ENCODE measurements at places on chromosomes 12 and 14. TPM values are rescaled to one million over a fixed set of nuclear protein-coding genes. Genes with fewer than 3 reads are reported as not detected.

The STAT6 gene
- total RNA-seq: 201 TPM

The LBHD2 gene
- not detected for total RNA-seq

The FAM181A gene
- not detected for total RNA-seq

The DNAL1 gene
- total RNA-seq: 32.7 TPM

The CPNE6 gene
- 1.3 TPM for total RNA-seq

The SOAT2 gene
- 0.32 TPM for total RNA-seq

The IRAK3 gene
- total RNA-seq: 32.9 TPM

The SIRT4 gene
- 0.69 TPM for total RNA-seq

The PWP1 gene
- total RNA-seq: 24.6 TPM

The TAS2R7 gene
- not detected for total RNA-seq

The KRT85 gene
- not detected for total RNA-seq

The WDHD1 gene
- 4.5 TPM for total RNA-seq

The PLD4 gene
- total RNA-seq: 0.24 TPM

The NUMB gene
- 68.7 TPM for total RNA-seq

The NGB gene
- not detected for total RNA-seq

The VDR gene
- total RNA-seq: 9.6 TPM

The FSCB gene
- total RNA-seq: not detected

The RNASE3 gene
- 0.48 TPM for total RNA-seq

The TGM1 gene
- 1.7 TPM for total RNA-seq

The OTOGL gene
- 0.46 TPM for total RNA-seq

The KLRB1 gene
- total RNA-seq: 1.0 TPM

The IL31 gene
- not detected for total RNA-seq

The PRB3 gene
- total RNA-seq: not detected

The HCAR3 gene
- total RNA-seq: 0.37 TPM

The IGF1 gene
- 267 TPM for total RNA-seq

The KLRK1 gene
- 1.4 TPM for total RNA-seq

The KRT8 gene
- 23.6 TPM for total RNA-seq

The AHNAK2 gene
- total RNA-seq: 242 TPM

Data from posterior vena cava (tissue), 2 donors.